Amygdala (tissue), 56 donors: ENCODE measurements at places on chromosomes 4 and X.

DNA sequence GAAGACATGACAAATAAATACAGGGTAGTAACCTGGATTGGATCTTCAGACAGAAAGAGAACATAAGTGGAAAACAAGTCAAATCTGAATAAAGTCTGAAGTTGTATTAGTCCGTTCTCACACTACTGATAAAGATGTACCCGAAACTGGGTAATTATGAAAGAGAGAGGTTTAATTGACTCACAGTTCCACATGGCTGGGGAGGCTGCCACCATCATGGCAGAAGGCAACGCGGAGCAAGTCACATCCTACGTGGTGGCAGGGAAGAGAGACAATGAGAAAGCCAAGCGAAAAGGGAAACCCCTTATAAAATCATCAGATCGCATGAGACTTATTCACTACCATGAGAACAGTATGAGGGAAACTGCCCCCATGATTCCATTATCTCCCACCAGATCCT is 82.8 kb downstream of the USP46 start:
- DNase-seq = no peak

DNA sequence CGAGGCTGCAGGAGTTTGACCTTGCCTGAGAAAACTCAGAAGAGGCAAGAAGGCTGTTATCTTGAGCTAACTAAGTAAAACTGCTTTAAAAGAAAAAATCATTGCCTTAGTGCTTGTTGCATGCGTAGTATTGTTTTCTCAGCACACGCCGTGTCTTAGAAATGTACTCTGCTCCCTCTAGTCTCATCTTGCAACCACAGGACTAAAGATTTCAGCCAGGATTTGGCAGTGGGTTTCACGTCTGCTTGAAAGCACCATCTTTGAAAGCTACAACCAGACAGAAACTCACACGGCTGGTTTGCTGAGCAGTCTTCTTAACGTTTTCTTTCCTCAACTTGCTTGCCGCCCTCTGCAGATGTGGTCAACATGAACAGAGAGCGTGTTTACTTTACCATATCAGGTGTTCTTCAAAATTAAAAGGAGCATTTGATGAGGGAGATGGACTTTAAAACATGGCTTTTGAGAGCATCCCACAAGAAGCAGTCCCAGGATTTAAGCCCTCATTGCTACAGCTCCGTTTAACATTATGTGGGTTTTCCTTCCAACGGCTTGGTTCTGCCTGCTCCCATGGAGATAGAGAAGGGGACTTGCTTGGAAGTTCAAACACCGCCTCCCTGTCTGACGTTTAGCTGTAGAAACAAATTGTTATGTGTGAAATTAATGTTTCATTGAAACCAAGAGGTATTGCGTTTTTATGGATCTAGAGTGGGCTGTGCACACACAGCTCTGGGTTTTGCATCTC is 3.4 kb downstream of the SORCS2 start:
- no peak for DNase-seq

DNA sequence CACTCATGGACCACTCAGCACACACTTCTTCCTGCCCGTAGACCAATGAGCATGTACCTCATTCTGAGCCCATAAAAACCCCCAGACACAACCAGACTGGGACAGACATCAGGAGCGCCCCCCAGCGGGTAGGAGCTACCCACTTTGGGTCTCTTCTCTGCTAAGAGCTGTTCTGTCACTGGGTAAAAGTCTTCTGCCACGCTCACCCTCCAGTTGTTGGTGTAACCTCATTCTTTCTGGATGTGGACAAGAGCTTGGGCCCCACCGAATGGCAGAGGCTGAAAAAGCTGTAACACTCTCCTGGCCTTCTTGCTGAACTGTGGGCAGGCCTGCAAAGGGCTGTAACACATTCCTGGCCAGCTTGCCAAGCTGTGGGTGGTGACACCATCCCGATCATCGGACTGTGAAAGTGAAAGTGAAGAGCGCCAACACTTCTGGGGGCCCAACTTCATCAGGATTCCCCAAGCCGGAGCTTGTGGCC is 137.6 kb downstream of the TECRL start:
- DNase-seq = no peak

- DNase-seq = no peak
Measured at GRCh38 chrX:38627683-38628082, 66.3 kb downstream of the TSPAN7 start.

GRCh38 chr4:57494821-57495220 is 384.6 kb upstream of the IGFBP7 start:
- no peak for DNase-seq

DNA sequence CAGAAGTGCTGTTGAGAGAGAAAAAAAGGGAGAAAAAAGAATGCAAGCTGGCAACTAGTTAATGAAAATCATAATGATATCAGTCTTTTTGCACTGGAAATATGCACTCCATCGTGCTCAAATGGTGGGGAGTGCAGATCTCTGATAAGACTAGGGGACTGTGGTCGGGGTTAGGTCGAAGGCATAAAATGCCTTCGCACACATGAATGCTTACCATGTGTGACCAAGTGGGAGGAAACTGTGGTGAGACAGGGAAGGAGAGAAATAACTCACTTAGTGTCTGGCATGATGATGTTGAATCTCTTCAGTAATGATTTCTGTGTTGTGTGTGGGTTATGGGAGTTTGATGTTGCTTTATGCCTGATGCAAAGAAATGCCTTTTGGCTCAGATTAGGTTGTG is 358.9 kb downstream of the FBXO8 start:
- DNase-seq = no peak

DNA sequence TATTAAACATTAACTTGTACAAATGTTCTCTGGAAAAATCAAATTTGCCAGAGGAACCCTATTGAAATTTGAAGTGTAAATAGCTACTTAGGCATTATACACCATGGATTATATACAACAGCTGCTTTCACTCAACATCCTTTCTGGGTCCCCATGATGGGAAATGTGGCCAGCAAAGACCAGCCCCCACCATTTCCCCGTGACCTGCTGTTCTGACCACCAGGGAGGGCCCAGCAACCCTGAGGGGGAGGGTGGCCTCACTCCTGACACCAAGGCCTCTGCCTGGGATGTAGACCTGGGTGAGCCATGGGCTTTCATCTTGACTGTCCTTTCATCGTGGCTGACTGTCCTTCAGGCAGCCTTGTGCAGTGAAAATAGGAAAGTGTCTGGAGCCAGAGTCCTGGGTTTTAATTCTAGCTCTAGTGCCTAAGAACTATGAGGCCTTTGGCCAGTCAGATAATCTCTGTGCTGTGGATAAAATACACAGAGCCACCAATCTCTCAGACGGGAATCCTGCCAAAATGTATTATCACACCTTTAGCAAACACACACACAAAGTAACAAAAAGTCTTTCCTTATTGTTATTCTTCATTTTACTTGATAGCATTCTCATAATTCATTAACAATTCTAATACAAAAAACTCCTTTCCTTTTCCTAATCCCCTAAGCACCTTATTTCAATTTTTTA is 45.1 kb downstream of the NR3C2 start:
- no peak for DNase-seq

DNA sequence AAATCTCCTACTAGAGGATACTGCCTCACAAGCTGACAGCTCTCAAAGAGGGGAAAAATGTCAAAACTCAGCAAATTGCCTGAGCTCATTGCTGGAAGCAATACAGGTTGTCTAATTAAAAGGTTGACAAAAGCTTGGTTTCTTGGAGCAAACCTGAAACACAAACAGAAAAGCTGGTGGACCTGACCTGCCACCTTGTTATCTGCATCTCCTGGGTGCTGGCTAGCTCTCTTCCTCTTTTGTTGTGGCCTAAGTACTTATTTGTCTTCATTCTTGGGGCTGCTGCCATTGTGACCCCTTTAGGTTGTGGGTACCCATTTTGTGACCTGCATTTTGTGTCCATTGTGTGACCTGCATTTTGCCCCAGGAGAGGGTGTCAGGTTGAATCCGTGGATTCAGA is 184.5 kb downstream of the KIT start:
- no peak for DNase-seq

GRCh38 chr4:142287371-142287770 is 558.7 kb downstream of the INPP4B start:
- DNase-seq = no peak

- no peak for DNase-seq
Measured at GRCh38 chr4:128776794-128777216, 32.7 kb upstream of the JADE1 start.
